Left lung (tissue), 14 donors: ENCODE measurements at places on chromosomes 12 and 14. TPM values are rescaled to one million over a fixed set of nuclear protein-coding genes. Genes with fewer than 3 reads are reported as not detected.

HPD gene
- 0.11 TPM for polyA plus RNA-seq

KLRD1 gene
- 1.2 TPM for polyA plus RNA-seq

PRKD1 gene
- 22.2 TPM for polyA plus RNA-seq

GPR132 gene
- polyA plus RNA-seq = 1.8 TPM

MUCL1 gene
- polyA plus RNA-seq = not detected

PRB2 gene
- not detected for polyA plus RNA-seq

LBHD2 gene
- polyA plus RNA-seq = not detected

KCNMB4 gene
- 21.6 TPM for polyA plus RNA-seq

RERGL gene
- 0.59 TPM for polyA plus RNA-seq

GRCh38 chr12:19890024-19890423 is 450.7 kb downstream of the AEBP2 start:
- no peak for DNase-seq

GRCh38 chr12:85461127-85461526 is 181.1 kb downstream of the ALX1 start:
- no peak for DNase-seq

DNA sequence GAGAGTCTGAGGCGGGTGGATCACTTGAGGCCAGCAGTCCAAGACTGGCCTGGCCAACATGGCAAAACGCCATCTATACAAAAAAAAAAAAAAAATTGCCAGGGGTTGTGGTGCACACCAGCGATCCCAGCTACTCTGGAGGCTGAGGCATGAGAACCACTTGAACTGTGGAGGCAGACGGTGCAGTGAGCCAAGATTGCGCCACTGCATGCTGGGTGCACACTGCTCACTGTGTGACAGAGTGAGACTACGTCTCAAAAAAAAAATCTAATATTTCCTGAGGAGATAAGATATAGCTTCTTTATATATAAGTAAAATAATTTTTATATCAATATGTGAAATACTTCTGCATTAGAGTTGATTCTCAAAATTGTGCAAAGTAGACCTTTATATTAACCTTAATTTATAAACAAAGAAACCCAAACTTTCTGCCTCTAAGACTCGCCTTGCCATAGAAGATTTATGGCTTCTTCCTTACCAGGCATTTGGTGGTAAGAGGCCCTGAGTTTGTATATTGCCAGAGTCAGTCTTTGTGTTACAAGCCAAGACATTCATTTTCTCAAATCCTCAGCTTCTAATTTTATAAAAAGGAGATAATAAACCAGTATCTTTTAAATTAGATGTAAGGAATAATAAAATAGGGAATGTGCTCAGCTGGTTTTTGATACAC is 1226.7 kb downstream of the FLRT2 start:
- no peak for DNase-seq

- no peak for DNase-seq
Measured at GRCh38 chr12:11812586-11813437, 163.3 kb downstream of the ETV6 start.

DNA sequence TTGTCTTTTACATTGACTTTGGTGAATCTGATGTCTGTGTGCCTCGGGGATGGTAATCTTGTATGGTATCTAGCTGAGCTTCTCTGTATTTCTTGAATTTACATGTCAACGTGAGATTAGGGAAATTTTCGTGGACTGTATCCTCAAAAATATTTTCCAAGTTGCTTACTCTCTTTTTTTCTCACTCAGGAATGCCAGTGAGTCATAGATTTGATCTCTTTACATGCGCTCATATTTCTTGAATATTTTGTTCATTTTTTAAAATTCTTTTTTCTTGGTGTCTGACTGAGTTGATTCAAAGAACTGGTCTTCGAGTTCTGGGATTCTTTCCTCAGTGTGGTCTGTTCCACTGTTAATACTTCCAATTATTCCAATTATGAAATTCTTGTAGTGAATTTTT is 207.7 kb downstream of the RAD51B start:
- no peak for DNase-seq

DNA sequence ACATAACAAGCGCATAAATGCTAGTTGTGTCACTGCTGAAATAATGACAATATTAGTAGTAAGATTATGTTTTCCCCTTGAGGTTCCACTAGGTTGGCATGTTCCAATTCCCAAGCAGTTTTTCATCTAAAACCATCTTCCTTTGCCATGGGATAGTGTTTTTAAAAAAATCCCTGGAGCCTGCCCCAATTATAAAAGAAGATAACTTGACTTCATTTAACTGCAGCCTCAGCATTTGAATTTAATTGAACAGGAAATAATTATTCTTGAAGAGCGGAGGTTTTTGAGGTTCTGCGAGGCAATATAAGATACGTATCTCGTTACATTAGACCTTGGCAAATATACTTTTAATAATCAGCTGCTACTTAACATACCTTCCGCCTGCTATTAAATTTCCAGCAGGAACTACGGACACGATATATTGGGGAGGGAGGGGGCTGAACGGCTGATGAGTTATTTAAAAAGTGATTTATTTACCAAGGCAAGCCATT is 65.2 kb upstream of the HSPB8 start:
- DNase-seq = no peak

DNA sequence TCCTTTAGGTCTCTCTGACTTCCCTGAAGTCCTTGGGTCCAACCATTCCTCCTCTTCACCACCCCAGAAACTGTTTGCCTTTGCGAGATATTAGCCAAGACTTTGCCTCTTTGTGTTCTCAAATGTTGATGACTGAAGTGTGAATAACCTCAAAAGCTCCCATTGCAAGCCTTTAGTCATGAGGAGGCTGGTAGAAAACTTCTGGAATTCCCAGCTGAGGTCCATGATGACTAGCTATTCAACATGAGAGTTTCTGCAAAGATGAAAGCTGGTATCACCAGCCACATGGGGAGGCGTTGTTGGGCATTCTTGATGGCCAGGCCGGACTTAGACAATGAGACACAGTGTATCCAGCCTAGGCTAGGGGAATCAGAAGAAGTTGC is 111.7 kb downstream of the TBX5 start:
- DNase-seq = no peak

GRCh38 chr12:87795555-87795954 is 233.6 kb downstream of the C12orf50 start:
- no peak for DNase-seq

DNA sequence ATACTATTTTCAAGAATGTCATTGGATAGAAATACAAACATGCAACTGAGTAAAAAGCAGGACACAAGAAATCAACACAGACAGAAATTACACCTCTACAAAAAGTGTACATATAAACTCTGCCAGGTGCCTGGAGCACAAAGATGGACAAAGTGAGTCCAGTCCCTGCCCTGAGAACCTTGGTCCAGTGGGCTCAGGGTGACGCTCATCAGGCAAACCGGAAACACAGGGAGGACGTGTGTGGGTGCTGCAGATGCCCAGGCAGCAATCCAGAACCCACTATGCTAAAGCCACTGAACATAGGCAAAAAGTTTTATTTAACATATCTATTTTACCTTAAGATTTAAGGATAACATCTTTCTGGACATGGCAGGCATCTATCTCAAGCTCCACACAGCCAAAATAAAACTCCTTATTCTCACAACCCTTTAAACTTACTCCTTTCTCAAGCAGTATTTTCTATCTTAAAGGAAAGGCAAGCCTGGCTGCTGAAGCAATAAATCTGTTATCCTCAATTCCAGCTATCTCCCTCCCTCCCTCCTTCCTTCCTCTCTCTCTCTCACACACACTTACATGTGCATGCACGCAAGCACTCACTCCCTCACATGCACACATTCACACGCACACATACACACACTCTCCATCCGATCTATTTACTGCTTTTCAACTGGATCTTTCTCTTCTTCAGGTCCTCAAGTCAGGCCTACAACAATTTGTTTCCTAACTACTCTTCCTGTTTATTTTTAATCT is 10.2 kb downstream of the PPP1R13B start:
- DNase-seq = no peak

GRCh38 chr14:79256380-79256779 is 954.9 kb downstream of the DIO2 start:
- DNase-seq = no peak

DNA sequence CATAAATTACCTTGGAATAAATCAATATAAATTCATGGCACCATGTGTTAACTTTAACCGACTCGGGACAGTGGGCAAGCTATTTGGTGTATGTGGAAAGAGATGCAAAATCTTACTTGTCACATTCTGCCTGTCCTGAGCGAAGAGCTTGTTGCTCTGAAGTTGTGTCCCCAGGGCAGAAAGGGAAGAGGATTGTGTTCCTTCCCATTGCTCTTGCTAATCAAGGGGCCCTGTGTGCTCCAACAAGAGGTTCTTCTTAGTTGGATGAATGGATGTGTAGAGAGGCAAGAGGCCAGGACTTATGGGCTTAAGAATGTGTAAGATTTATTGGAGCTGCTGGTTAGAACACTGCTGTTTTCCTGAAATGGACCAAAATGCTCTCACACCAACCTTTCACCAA is 36.5 kb upstream of the FRS2 start:
- no peak for DNase-seq

GRCh38 chr14:92688434-92689375 is 59.7 kb downstream of the LGMN start:
- DNase-seq = no peak

GRCh38 chr12:41067941-41068645 is 120.0 kb upstream of the PDZRN4 start:
- no peak for DNase-seq

GRCh38 chr12:101824831-101825230 is 5.9 kb downstream of the GNPTAB start:
- DNase-seq = no peak

DNA sequence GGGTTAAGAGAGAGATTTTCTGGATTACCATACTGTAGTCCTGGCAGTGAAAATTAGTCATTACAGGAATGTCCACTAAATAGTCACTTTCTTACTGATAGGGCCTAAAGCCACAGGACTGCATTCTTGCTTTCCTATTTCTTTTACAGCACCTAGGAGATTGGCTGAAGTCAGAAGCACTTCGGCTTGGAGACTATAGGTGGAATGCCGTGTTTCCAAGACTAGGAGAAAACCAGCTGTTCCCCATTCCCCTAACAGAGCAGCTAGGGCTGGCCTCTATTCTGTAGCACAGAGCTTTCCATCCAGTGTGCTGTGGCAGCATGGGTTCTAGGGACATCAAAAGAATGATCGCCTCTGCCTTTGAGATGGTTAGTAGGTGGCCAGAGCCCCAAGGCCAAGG is 15.1 kb downstream of the PIGH start:
- no peak for DNase-seq

- no peak for DNase-seq
Measured at GRCh38 chr12:121649819-121650353, 19.6 kb downstream of the MORN3 start.

- DNase-seq = no peak
Measured at GRCh38 chr14:75566321-75566720, 12.1 kb upstream of the FLVCR2 start.

DNA sequence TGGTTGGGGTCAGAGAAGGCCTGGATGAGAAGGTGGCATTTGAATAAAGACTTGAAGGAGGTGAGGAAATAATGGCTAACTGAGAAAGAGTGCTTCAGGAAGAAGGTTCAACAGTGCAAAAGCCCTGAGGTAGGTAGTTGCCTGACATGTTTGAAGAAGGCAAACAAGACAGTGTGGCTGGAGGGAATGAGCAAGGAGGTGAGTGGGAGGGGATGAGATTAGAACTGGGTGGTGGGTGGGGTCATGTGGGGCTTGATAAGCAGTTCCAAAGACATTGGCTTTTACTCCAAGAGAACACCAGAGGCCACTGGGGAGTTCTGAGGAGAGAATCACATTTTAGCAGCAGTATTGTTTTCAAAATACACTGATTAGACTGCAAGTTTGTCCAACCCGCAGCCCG is 50.5 kb downstream of the HSPB8 start:
- no peak for DNase-seq

DNA sequence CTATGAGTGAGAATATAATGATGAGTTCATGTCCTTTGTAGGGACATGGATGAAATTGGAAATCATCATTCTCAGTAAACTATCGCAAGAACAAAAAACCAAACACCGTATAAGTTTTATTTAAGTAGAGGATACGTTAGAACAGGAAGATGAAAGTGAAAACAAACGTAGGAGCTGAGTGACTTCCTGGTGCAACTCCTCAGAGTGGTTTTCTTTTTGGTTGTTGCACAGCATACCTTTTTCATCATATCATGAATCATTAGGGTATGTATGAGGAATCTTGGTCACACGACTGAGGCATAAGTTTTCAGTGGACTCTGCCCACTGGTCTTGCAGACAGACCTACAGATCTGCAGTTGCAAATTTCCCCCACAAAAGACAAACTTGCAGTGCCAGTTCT is 199.0 kb downstream of the LRFN5 start:
- DNase-seq = no peak

DNA sequence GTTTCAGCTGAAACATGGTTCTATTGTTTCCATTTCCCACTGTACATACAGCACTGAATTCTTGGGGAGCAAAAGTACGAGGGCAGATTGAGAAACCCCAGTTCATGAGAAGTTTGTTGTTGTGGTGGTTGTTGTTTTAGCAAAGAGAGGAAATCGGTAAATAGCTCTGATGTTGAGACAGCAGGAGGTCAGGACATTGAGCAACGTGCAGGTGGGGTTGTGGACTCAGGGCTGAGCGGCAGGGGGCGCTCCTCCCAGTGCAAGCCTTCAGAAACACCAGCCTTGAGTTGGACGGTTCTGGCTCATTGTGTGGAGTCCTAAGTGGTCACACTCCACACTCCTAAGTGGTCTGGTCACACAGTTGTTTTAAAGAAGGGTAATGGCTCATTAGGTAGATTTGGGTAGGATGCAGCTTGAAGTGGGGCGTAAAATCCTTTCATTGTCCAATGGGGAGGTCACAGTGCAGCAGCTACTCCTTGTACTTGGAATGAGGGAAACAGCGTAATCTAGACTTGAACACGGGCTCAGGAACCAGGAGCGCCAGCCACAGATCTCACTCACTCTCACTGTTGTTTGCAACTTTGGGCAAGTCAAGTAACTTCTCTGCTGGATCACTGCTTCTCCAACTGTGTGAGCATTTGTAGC is 14.5 kb upstream of the PWP1 start:
- no peak for DNase-seq

GRCh38 chr12:52417740-52418139 is 11.6 kb upstream of the KRT82 start:
- no peak for DNase-seq

DNA sequence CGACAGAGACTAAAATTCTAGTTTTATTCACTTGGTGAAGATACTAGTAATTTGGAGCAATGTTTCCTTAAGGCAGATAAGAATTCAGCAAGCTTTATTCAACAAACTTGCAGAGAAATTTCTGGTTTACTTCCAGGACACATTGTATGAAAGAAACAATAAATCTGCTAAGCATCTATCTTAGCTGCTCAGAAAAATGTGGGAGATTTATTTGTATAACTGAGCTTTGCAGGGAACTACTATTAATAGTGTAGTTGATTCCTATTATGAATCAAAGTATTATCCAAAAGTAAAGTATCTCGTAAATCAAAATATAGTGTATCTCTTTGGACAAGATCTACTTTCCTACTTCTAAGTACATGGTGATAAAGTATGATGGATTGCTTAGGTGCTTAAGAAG is 239.4 kb upstream of the TMTC1 start:
- DNase-seq = no peak

- no peak for DNase-seq
Measured at GRCh38 chr14:73961192-73961591, 11.1 kb downstream of the COQ6 start.

DNA sequence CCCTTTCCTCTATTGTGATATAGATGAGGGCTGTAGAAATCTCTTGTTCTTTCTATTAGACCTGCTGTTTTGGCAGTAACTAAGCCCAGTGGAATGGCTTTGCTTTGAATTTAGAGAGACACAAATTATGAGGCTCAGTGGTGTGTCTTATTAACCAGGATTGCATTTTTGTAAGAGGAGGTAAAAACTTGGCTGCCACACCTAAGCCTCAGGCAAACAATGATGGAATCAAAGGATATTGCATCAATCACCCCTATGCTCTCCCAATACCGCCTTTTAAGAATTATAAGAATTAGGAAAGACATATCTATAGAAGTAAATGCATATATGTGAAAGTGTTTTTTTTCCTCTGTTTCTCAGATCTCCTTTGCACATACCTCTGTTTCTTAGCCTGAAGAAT is 63.3 kb downstream of the ACSS3 start:
- DNase-seq = no peak
